ENCODE measurements at places on chromosomes 16 and 17. TPM values are rescaled to one million over a fixed set of nuclear protein-coding genes. Genes with fewer than 3 reads are reported as not detected.
A peak's percentile ranks its signal among the peaks of the same experiment; 100 is the strongest.

GCGR gene
- not detected for total RNA-seq

DNA sequence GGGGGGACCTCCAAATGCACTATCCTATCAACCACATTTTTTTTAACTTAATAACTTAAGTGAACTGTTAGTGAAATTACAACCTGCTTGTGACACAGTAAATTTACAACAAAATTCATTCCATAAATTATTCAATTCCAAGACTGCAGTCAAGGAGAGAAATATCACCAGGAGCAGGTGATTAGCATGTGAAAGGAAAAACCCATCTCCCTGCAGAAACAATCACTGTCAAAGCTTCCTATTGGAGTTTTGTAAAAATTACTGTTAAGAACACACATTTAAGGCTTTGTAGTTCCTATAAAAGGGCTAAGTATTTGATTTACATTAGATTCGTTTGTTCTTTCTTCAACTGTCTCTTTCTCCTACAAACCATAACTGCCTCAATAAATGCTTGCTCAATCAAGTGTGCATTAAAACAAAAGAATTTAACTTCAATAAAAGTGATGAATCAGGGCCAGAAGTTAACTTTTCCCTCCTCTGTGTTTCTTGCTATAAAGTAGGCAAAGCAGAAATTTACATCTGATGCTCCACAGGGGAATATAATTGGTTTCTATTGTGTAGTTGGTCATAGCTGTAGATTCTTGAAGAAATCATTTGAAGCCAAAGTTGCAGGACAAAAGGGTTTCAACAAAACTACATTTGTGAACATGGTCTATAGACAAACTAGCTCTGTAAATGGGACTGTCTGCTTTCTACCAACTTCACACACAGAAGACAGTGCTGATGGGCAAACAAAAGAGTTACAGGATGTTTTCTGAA is 195.1 kb upstream of the PSMD7 start:
- DNase-seq = no peak

GRCh38 chr17:46002311-46002972 is 3.4 kb downstream of the STH start:
- DNase-seq = peak; percentile 71

SHISA6 gene
- total RNA-seq = not detected

GRCh38 chr17:19558946-19559345 is 25.3 kb downstream of the SLC47A1 start:
- no peak for DNase-seq

- DNase-seq = no peak
These were observed 305.4 kb downstream of the CEP112 start for GRCh38 chr17:65886315-65887245.

- DNase-seq = no peak
These were observed 823.8 kb downstream of the CDH11 start for GRCh38 chr16:64297863-64298600.

- DNase-seq = no peak
These were observed 8.0 kb upstream of the SPNS2 start for GRCh38 chr17:4490637-4491061.

DNA sequence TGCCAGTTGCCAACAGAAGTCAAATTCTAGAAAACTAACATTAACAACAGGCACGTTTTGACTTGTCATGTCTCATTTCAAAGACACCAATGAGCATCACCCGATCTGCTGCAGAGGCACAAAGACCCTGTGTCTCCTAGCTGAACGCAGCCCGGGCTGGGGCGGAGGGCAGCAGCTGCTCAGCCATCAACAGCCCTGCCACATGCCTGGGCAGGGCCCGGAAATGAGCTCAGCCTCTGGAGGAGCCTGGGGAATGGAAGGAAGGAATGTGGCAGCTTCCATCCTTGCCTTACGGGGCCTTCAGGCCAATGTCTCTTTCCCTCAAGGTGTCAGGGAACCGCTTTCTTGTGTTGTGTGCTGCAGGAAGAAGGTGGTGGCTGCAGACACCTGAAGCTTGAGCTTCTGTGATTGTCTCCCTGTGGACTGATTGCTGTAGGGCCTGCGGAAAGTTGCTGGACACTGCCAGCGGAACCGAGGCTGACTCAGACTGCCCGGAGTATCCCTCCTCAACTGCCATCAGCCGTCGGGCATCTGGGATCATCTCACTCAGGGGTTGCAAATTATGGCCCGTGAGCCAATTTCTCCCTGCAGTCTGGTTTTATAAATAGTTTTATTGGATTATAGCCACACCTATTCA is 7.3 kb downstream of the CDH13 start:
- peak; percentile 92 for DNase-seq

DNA sequence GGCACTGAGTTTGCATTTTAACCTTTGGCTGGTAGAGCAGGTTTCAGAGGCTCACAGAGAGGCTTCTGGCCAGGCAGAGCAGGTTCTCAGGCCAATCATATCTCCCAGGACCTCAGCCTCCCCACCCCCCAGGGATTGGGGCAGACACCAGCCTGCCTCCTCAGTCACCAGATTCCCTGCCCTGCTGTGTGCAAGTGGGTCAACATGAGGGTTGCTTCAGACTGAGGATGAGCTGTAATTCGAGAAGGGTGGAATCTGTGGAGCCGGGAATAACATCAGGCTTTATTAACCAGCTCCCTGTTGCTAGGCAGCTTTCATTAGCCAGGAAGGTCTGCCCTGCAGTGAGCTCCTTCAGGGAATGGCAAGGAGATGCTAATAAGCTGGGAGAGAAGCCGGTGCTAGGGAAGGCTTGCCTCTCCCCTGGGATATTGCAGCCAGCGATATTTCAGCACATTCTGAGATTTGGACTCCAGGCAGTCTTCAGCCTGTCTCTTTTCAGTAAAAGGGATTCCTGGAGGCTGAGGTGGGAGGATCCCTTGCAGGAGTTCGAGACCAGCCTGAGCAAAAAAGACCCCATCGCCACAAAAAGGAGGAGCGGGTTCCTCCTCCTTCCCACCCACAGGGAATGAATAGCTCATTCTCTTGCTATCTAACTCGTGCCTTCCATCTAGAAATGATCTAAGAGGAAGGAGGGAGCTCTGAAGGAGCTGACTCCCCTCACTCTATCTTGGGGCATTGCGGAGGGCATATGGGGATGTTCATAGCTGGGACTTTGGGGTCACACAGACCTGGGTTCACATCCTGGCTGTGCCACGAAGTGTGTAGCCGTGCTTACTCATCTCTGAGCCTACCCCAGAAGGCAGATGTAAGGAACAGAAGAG is 10.7 kb downstream of the SGSM2 start:
- peak; percentile 82 for DNase-seq

GRCh38 chr16:18018376-18018775 is 318.2 kb downstream of the NPIPA8 start:
- DNase-seq = no peak

- no peak for DNase-seq
These were observed 10.1 kb downstream of the IL32 start for GRCh38 chr16:3075523-3075915.

DNA sequence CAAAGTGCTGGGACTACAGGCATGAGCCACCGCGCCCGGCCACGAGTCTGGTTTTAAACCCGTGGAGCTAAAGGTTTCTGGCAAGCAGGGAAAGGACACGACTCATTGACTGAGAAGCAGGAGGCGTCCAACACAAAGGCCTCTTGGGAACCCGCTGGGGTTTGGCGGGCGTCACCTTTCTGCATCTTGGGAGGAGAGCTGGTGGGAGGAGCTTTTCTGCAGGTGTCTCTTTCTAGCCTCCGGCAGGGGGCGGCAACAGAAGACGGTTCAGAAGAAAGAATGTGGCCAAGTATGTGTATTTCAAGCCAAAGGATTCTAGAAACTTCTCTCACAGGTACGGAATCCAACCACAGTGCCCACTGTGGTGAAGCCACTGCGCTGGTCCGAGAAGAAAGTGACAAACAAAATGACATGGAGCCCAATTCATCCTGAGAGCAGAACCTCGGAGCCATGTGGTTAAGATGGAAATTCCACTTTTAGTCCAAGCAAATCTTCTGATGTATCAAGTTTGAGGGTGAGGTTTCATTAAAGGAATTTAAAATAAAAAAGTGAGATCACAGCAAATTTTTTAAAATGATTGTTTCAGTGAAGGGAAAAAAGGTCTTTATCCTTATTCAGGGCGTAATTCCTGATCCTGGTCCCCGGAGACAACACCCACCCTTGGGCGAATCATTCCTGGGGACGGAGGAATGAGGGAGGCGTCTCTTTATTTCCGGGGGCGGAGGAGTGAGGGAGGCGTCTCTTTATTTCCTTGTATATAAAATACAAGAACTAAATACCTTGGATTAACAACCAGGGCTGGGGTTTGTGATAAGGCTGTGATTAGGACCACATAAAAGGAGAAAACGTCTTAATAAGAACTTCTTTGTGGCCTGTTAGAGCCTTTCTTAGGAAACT is 97.6 kb downstream of the MRM3 start:
- peak; percentile 61 for DNase-seq

DNA sequence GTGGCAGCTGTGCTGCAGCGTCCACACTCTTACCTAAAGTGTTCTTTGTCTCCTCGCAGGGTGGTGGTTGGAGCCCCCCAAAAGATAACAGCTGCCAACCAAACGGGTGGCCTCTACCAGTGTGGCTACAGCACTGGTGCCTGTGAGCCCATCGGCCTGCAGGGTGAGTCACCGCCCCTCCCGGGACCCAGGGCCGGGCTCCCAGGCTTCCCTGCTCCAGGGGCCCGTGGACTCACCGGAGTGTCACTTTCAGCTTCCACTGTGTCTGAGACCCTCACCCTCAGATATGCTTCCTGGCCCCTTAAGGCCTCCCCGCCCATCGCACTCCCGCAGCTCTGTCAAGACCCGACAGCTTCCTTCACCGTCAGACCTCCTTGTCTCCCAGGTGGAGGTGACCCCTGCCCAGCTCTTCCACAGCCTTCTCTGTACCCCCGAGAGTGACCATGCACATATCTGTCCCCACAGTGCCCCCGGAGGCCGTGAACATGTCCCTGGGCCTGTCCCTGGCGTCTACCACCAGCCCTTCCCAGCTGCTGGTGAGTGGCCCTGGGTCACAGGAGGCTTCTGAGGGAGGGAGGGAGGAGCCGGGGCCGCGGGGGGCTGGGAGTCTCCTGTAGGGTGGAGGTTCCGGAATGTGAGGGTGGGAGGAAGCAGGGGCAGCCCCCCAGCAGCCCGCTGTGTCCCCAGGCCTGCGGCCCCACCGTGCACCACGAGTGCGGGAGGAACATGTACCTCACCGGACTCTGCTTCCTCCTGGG is 1.8 kb downstream of the ITGAX start:
- DNase-seq = no peak

ADAD2 gene
- total RNA-seq = not detected

- no peak for DNase-seq
These were observed 127.6 kb downstream of the ABCC6 start for GRCh38 chr16:16095646-16096045.

GRCh38 chr17:82399041-82399441 is 19.1 kb upstream of the HEXD start:
- DNase-seq = no peak

GRCh38 chr17:35294756-35295155 is 51.9 kb downstream of the SLFN5 start:
- no peak for DNase-seq

- no peak for DNase-seq
These were observed 43.1 kb upstream of the AMZ2 start for GRCh38 chr17:68204736-68205135.

ALOX12 gene
- total RNA-seq = not detected

ASIC2 gene
- not detected for total RNA-seq

- no peak for DNase-seq
These were observed 2.1 kb downstream of the ARMC5 start for GRCh38 chr16:31461201-31461920.
